ENCODE measurements at places on chromosomes 7 and 10.

GRCh38 chr10:78186572-78186971 is 152.9 kb downstream of the RPS24 start:
- DNase-seq = no peak

DNA sequence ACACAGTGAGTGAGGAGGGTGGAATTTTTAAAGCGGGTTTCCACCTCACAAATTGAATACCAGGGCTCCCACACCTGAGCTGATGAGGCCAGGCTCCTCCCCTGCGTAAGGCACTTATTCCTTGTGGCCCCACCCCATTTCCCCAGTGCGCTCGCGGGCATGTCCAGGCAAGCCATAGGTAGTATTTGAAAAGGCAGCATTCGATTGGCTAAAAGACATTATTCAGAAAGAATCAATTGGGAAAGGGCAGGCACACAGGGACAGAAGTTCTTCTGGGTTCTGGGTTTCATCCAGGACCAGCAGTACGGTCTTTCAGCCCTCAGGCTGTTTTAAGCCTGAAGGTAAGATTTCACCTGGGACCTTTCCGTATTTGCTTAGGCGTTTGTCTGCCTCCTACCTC is 222.3 kb downstream of the BBS9 start:
- DNase-seq = no peak

GRCh38 chr7:3408814-3409595 is 108.0 kb downstream of the SDK1 start:
- no peak for DNase-seq

- DNase-seq = no peak
Measured at GRCh38 chr7:155357573-155358041, 59.9 kb downstream of the INSIG1 start.

DNA sequence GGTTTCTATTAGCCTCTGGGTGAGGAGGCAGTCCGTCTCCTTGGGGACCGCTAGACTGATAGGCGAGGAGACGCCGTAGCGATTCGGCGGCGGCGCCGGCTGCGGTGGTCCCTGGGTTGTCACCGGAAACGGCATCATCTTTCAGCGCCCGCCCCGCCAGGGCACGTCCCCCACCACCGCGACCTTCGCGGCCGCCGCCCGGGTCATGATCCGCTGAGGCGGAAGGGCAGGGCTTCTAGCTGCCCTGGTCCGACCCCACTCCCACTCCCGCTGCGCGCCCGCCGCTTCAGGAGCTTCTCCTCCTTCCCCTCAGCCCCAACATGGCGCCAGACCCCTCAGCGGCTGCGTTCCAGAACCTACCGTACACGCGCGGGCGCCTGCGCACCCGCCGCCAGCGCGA is at the start of gene PAPOLB:
PAPOLB (minus strand) TSS at position 358 of the 400 bp plus-strand sequence; CDS start at position 138, 220 bp downstream.
- peak; percentile 15 for DNase-seq

GRCh38 chr7:46321556-46322205 is 400.6 kb upstream of the IGFBP3 start:
- DNase-seq = no peak

DNA sequence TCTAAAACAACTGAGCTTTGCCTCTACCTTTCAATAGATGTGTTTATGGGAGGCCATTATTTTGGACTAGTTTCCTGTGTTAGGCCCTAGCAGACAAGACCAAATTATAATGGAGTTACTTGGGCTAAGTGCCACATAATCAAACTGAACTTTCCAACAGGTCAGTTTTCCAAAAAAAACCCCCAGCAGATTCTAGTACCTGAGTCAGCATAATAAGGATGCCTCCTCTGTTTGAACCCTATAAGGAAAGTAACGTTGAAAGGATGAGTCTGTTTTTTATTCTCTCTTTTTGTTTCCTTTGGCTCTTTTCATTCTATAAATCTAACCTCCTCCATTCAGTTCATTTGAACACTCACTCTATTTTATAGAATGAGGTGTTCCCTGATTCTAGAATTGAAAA is 148.1 kb upstream of the FAM3C start:
- no peak for DNase-seq

GRCh38 chr10:117345143-117345542 is 30.1 kb downstream of the PDZD8 start:
- DNase-seq = no peak

GRCh38 chr7:18037609-18038008 is 10.0 kb upstream of the PRPS1L1 start:
- no peak for DNase-seq

DNA sequence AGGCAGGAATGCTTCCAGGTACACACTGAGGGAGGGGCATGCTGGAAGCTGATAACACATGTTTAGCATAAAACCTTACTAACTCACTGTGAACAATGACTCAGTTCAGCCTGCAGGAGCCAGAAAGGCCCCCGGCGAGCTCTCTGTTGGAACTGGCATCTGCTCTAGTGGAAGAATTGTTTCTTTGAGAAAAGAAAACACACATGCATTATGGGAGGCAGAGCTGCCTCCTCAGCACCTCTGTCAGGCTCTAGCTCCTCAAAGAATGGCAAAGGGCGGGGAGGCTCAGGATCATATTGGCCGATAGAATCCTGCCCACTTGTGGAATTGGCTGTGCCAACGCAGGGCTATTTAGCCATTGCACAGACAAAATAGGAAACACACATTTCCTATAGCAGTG is 338.3 kb downstream of the CXCL12 start:
- no peak for DNase-seq

GRCh38 chr10:50426485-50426884 is 175.2 kb upstream of the ASAH2 start:
- DNase-seq = no peak

DNA sequence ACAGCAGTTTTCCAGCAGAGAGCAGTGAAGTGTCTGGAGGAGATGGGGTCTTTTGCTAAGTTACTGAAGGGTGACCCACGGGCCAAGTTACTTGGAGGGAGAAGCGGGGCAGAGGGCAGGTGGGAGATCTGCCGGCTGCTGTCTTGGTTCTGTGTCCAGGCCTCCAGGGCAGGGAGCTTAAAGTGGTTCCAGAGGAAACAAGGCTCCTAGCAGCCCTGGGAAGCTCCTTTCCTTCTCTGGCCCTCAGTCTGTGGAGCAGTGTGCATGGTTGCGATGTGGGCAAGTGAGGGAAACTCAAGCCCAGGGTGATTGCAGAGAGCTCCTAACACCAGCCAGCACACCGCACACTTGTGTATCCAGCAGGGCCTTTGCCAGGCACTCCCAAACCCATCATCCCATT is 6.3 kb downstream of the GHRHR start:
- no peak for DNase-seq

DNA sequence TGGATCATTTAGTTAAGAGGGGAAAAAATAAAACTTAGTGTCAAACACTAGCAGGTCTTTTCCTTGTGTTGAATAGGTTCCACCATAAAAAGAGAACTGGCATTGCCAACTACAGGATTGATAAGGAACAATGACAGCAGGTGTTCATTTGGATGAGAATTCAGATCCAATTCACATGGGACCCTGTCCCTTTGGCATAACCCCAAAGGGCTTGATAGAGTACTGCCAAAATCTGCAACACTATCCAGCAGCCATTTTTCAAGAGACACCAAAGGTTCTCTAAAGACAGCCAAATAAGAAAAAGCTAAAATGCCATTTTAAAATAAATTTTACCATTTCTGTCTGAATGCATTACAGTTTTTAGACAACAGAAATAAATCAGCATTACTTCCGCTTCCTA is 422.3 kb downstream of the DGKB start:
- DNase-seq = no peak

- no peak for DNase-seq
Measured at GRCh38 chr10:77548671-77549070, 88.9 kb downstream of the KCNMA1 start.

- no peak for DNase-seq
Measured at GRCh38 chr10:124348801-124349200, 69.9 kb downstream of the OAT start.

DNA sequence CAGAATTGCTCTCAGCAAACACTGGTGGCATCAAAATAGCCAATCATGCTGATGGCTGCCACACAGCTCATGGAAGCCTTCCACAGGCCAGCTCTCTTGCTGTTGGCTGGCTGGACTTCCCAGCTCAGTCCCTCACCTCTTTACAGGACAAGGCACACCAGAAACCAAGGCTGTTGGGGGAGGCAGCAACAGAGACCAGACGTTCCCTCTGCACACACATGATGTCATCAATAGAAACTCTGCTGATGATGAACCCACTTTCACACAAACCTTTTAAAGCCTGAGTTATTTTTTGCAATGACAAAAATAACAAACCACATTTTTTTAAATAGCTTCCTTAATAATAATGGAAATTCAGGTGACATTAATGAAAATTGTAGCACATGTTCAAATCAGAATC is 300.9 kb upstream of the C7orf33 start:
- DNase-seq = no peak

DNA sequence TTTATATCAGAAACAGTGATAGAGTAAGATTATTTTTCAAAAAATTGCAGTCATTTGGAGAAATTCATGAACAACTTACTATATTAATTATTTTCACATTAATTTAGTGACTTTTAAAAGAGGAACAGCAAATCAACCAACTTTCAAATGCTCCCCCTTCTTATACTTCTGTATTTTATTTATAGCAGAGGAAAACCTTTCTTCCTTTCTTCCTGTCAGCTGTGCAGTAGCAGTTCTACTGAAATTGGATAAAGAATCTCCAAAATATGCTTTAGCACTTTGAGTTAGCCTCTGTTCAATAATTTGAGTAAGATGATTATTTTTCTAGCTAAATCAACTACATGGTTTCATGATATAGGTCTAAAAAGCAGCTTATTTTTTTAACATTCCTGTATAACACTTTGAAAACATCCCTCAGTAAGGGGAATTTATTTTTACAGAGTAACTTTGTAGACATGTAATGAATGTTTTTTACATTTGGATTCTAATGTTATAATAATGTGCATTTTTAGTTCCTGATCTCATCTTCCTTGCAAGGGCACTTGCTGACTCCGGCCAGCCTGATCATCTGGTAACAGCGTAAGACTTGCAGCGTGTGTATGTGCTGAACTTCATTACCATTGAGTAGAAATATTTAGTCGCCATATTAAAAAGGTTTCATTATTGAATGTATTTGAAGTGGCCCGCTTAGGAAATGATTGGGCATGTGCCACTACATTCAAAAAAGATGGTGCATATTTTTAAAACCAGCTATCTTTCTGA is 158.3 kb upstream of the HDAC9 start:
- DNase-seq = no peak

GRCh38 chr7:95190515-95190914 is 133.8 kb downstream of the PON1 start:
- no peak for DNase-seq

DNA sequence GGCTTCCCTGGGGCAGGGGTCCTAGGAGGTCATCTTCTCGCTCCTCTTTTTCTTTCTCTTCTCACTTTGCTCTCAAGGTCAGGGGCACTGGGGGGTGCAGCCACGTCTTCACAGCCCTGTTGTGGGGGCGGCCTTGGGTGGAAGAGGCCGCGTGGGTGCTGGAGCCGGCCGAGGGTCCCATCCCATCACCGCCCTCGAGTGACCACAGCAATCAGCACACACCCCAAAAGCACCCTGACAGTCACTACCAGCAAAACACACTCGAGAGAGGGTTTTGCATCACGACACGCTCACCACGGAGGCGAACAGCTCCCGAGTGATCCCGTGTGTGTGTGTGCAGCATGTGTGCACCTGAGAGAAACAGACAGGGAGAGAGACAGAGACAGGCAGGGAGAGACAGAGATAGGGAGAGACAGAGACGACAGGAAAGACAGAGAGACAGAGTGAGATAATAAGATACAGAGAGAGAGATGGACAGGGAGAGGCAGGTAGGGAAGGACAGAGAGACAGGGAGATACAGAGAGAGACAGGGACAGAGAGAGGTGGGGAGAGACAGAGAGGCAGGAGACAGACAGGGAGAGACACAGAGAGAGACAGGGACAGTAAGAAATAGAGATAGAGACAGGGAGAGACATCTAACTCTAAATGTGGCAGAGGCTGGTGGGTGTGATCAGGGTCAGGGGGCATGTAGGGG is 100.9 kb downstream of the WDR37 start:
- no peak for DNase-seq

DNA sequence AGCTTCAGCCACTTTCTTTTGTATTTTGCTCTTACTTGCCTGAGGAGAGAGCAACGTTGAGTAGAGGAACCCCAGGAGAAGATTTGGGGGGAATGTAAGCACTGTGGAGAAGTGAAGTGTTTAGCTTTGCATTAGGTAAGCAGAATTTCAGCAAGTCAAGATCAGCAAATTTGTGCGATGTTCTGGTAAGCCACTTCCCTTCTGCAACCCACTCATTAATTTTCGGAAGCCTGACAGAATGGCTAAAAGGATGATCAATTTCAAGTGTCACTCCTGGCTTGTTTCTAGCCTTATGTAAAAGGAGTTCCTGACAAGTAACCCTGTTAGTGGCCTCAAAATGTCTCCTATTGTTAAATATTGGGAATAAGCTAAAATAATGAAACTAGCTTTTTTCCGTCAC is 48.5 kb upstream of the NXPH1 start:
- no peak for DNase-seq

- no peak for DNase-seq
Measured at GRCh38 chr10:75265856-75266255, 30.1 kb upstream of the COMTD1 start.
